ENCODE measurements at places on chromosomes 5 and 9.

GRCh38 chr9:68979538-68980314, 34.2 kb downstream of the PRKACG start:
- no peak for DNase-seq

DNA sequence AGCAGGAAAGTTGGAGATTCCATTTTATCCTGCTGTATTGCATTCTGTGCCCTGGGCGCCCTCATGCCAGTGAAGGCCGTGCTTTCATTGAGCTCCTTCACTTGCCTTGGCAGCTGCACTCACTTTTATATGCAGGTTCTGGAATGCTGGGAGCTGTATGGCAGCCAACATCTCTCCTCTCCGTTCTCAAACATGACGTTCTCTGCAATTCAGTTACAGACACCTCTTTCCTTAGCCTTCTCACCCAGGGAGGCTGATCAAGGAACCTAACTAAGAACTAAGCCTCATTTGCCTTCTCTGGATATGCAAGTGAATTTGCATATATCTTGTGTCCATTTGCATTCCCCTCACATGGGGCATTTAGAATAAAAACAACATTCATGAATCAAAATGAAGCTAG, 29.4 kb upstream of the PURA start:
- DNase-seq = no peak

DNA sequence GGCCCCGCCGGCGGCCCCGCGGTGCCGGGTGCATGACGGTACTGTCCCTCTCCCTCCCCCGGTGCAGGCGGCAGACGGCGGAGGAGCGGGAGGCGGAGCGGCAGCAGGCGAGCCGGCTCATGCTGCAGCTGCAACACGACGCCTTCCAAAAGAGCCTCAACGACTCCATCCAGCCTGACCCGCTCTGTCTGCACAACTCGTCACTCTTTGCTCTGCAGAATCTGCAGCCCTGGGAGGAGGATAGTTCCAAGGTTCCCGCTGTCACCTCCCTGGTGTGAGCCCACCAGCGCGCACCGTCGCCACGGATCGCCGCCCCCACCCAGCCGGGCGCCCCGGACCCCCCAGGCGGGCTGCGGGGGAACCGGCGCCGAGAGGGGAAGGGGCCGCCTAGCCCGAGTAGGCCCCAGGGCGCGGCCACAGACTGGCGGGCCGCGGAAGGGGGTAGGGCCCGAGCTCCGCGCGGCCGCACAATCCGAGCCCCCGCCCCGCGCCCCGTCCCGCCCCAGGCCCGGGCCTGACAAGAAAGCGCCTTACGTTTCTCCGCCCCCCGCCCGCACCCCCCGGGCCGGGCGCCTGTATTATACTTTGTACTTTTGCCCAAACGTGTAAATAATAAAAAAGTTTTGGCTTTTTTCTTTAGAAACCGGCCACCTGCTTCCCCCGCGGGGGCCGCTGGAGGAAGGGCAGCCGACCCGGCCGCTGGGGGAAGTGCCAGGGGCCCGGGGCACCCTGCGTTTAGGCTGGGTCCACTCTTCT, 2.5 kb downstream of the TLX3 start:
- DNase-seq = no peak

DNA sequence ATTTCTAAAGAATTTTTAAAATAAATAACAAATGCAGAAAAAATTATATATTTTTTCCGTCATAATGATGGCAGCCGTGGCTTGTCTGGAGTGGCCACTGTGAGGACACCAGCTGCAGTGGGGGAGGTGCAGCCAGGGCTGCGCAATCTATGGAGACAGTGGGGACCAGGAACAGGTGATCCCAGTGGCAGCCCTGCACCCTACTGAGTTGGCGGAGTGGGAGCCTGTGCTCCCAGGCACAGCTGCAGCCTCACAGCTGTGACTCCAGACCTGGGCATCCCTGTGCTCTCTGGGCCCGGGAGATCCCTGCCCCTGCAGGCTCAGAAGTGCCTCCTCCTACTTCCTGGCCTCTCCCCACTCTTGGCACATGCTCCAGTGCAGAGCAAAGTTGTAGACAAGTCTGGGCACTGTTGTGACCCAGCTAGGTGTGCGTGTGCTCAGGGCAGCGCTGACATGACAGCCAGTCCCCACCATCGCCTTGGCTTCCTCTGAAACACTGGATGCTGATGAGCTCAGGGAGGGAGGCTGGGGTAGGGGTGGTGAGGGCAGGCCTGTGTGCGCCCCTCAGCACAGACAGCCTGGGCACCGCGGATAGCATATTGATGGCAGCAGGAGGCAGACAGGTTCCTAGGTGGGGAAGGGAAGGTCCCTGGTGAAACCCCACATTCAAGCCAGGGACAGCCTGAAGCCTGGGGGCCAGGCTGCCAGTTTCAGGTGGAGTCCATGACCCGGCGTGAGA, 96.0 kb upstream of the PRR16 start:
- DNase-seq = no peak

DNA sequence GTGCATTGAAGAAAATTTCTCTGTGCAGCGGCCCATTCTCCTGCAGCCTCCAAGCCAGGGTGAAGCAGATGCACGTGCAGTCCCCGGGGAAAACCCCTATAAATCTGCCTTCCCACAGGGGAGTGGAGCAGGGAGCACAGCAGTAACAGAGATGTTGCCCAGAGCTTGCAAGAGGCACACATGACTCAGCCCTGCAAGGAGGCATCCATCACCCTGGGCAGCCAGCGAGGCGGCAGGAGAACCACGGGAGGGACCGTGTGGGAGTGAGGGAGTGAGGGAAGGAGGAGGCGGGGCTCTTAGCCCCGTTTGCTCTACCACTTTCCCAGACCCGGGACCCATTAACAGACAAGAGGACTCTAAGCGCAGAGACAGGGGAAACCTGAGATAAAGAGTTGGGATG, 96.2 kb upstream of the ARAP3 start:
- DNase-seq = no peak

GRCh38 chr5:123093601-123094236, 4.7 kb downstream of the PRDM6 start:
- DNase-seq = no peak

DNA sequence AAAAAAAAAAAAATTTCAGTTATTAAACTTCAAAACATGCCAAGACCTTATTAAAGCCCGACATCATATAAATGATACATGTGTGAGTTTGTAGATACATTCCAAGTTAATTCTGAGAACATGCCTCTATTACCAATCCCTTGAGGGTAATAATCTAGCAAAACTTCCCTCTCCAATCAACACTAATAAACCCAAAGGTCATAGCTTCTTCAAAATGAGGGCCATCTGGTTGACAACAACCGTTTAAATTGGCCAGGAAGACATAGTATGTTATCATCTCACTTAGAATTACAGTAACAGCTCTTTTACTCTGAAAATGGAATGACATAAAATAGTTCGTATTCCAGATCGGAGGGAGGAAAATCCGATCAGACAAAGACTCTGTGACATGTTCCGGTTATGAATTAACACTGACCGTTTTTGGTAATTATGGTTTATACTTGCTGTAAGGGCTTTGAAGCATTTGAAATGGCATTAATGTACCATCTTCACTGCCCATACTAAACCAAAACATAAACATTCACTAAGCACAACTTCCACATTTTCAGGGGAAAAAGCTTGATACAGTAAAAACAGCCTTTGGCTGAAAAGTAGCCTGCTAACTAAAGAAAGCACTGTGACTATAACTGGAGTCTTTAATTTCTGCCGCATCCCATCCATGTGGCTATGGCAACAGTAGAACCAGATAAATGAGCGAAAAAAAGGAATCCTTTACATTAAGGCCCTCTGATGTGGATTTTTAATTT, 50.3 kb downstream of the ANKH start:
- DNase-seq = no peak

- no peak for DNase-seq
Measured at GRCh38 chr5:125376059-125376641, 629.7 kb upstream of the ZNF608 start.

DNA sequence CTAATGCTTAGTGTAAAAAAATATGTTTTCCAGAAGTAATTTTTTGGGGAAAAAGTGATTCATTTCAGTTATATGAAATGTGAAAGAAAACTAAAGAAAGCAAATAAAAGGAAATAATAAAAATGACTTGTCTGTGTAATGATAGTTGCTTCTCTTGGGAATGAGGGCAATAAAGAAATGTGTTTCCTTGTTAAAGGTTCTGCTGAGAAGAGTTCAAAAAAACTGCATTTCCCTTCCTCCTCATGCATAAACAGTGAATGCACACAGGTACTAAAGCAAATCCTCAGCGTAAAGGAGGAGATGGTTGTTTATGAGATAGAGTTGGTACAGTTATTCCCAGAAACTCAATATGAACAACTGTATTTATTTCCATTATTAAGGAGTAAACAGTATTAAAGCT, 307.6 kb downstream of the GLIS3 start:
- no peak for DNase-seq

GRCh38 chr5:74139589-74139988, 500.9 kb downstream of the ENC1 start:
- DNase-seq = no peak

- DNase-seq = peak; percentile 71
Measured at GRCh38 chr9:127869310-127870152, 7.9 kb downstream of the AK1 start.

DNA sequence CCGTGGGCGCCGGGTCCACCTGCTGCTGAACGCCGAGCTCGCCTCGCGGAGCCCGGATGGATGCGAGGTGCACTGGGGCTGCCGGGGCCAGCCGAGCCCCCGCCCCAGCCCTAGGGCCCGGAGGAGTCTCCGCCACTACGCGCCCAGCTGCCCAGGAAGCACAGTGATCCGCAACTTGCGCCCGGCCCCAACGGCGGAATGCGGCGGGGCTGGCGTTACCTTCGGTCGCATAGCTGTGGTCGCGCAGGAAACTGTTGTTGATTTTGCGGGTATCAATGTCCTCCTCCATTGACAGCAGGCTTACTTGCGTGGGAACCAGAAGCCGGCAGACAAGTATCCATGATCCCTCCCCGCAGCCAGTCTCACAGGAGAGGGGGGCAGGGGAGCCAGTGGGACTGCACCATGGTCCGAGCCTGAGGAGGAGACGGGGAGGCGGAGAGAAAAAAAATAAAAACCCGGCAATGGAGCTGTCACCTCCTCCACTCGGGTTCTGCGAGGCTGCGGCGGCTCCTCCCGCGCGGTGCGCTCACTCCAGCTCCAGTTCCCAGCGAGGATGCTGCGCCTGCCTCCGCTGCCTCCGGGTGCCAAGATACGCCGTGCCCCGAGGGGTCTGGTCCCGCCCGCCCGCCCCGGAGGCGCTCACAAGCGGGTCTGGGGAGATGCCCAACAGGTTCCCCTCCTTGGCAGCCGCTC, 628 bp downstream of the PPP2R2B start:
- DNase-seq = no peak

GRCh38 chr5:164235300-164235891, 730.0 kb downstream of the MAT2B start:
- no peak for DNase-seq
